ENCODE measurements at places on chromosomes 6 and 20. TPM values are rescaled to one million over a fixed set of nuclear protein-coding genes. Genes with fewer than 3 reads are reported as not detected.

Gene NOTCH4
- 19.3 TPM for polyA plus RNA-seq

Gene NR2E1
- polyA plus RNA-seq, result 0.05 TPM

Gene KCNK16
- polyA plus RNA-seq, result not detected

Gene GSTA3
- 0.70 TPM for polyA plus RNA-seq

Gene TBX18
- polyA plus RNA-seq, result 9.8 TPM

Data from left renal pelvis (tissue), 4 donors.